Heart right ventricle (tissue), 16 donors: ENCODE measurements at places on chromosomes 12 and 14. TPM values are rescaled to one million over a fixed set of nuclear protein-coding genes. Genes with fewer than 3 reads are reported as not detected.

The TSPAN19 gene
- not detected for total RNA-seq

The TEX22 gene
- 0.60 TPM for total RNA-seq

The KCNH3 gene
- total RNA-seq, result 0.36 TPM

The PLXNC1 gene
- total RNA-seq, result 1.0 TPM

- no peak for DNase-seq
Observed at GRCh38 chr12:106673141-106673540, 90.3 kb downstream of the RFX4 start.

GRCh38 chr14:56660677-56661389, 81.2 kb downstream of the TMEM260 start:
- no peak for DNase-seq

- DNase-seq, result no peak
Observed at GRCh38 chr12:28057856-28058615, 85.5 kb upstream of the PTHLH start.
